Sigmoid colon (tissue), 7 donors: ENCODE measurements at places on chromosomes 1 and 21. TPM values are rescaled to one million over a fixed set of nuclear protein-coding genes. Genes with fewer than 3 reads are reported as not detected.

DCST2 gene
- total RNA-seq, result 0.36 TPM

GRCh38 chr1:193486671-193487229 lies 300.3 kb upstream of the B3GALT2 start:
- no peak for DNase-seq

- no peak for DNase-seq
These were observed 51.1 kb upstream of the IL12RB2 start for GRCh38 chr1:67256291-67257172.

GRCh38 chr1:119446321-119446720 lies 31.4 kb downstream of the HSD3B2 start:
- DNase-seq, result no peak
